ENCODE measurements at places on chromosomes 2 and 18.

DNA sequence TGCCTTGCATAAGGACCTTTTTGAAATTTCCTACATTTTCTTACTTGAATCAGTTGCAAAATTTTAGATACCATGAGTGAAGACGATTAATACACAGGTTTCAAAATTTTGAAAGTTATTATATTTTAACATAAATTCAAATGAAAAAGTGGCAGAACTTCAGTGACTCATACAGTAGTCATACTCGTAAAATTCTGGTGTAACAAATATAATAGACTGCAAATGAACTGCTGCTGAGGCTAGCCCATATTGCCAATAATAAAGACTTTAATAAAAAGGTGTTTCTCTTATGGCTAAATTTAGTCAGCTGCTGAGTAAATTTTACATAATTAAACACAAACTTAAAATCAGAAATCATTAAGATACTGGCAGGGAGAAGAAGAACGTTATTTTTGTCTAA is 36.9 kb downstream of the MSH6 start:
- no peak for DNase-seq

DNA sequence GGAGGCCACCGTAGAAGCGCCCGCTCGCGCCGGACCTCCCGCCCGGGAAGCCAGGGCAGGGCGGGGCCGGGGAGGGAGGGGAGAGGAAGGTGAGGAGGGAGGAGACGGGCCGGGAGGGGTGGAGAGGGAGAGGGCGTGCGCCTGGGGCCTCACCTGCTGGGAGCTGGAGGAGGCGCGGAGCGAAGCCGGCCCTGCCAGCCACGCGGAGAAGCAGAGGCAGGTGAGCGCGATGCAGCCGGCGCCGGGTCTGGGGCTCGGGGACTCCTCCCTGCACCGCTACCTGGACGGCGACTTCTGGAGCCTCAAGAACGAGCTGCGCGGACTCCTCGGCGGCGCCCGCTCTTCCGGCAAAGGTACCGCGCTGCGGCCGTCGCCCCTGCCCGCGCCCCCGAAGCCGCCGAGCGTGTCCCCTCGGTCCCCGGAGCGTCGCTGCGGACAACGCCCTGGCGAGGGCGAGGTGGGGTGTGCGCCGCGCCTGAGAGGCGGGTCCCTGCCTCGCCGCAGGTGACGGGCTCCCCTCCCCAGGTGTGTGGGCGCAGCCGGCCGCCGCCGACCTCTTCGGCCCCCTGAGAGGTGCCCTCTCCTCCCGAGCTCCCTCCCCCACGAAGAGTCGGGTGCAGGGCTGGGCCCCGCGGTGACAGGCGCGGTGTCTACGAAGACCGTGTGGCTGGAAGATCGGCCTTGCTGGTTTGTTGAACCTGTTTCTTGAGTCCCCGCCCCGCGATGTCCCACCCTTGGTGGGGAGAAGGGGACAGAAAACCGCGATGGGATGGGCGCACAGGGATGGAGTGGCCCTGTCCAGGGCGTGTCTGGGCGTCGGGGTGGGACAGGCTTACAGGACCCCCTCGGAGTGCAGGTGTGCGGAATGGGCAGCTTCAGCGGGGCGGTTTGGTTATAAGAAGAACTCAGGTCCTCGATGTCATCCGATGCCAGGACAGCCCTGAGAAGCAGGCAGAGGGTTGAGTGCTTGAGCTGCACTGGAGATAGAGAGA is at the start of gene ACOXL:
TSS of gene ACOXL (plus strand) at position 152 of the 992 bp plus-strand sequence. CDS start 35,817 bp downstream, outside the sequence.
- DNase-seq: no peak

- DNase-seq: peak; percentile 98
Observed at GRCh38 chr2:189210250-189211087, 30.9 kb upstream of the COL5A2 start.

DNA sequence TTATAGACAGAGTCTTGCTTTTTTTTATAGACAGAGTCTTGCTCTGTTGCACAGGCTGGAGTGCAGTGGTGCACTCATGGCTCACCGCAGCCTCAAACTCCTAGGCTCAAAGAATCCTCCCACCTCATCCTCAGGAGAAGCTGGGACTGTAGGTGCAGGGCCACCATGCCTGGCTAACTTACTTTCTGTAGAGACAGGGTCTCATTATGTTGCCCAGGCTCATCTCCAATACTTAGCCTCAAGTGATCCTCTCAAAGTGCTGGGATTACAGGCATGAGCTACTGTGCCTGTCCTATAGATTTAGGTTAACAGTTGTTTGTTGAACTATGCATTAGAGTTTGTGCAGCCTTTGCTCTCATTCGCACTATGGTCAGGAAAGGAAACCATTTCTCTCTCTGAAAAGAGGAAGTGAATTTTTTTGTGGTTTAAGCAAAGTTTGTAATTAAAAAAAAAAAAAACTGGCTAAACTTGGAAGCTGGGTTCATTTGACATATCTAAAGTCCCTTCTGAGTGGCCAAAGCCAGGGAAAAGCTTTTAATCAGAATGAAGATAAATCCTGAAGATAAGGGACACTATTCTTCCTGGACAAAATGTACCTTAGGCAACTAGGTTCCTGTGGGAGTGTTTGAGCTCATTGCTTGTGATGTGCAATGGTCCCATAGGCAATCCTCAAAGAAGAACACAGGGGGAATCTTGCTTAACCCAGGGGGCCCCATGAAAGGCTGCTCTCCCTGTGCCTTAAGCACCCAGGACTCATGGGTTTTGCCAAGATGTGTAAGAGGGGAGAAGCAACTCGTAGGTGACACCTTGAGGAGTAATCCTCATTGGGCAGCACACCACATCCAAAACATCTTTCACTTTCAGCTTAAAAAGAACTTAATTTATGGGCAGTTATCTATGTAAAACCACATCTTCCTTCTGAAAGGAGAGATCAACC is 201.7 kb downstream of the MREG start:
- DNase-seq: no peak
